ENCODE measurements at places on chromosomes 1 and 21.

DNA sequence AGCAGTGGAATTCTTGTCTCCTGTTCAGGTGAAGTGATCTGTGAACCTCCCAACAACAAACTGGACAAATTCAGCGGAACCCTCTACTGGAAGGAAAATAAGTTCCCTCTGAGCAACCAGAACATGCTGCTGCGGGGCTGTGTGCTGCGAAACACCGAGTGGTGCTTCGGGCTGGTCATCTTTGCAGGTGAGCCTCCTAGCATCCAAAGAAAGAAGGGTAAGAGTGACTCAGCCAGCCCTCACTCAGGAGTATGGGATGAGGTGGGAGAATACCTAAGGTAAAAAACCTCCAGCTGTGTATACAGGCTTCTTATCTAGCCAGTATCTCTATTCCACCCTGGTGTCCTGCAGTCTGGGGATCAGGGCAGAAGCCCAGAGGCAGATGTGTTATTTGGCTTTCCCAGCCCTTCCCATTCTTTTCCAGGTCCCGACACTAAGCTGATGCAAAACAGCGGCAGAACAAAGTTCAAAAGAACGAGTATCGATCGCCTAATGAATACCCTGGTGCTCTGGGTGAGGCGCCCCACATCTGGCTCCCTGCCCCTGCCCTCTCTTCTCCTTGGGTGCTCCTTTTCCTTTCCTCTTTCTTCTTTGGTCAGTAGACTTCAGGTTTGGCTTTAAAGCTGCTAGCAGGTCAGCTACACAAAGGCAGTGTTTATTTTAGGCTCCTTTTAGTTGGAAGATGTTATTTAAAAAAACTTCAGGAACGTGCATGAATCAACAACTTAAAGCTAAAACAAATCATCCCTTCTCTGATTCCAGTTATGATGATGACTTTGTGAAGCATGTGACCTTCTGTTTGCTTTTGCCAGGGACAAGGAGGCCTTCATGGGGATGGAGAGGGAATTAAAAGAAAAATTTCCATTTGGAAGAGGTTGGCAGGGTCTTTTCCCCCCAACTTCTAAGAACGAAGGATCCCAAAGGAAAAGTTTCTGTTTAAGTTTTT is 9.0 kb downstream of the ATP8B2 start:
- no peak for DNase-seq

- DNase-seq: no peak
These were observed 25.2 kb upstream of the DUSP23 start for GRCh38 chr1:159755451-159756007.

DNA sequence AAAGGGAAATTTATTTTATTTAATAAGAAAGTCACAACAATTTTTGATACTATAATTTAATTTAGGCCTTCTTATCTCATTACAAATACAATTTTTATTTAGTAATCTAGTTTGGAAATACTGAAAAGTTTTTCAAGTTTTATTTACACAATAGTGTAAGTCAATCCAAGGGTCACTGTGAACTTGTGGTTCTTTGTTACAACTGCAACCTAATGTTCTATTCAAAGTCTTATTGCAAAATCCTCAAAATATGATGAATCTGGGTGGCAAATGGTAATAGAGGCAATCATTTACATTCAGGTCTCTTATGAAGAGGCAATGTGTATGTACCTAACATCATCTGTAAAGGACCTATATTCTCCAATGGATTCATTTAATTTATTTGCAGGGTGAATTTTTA is 421.2 kb downstream of the DPYD start:
- no peak for DNase-seq

DNA sequence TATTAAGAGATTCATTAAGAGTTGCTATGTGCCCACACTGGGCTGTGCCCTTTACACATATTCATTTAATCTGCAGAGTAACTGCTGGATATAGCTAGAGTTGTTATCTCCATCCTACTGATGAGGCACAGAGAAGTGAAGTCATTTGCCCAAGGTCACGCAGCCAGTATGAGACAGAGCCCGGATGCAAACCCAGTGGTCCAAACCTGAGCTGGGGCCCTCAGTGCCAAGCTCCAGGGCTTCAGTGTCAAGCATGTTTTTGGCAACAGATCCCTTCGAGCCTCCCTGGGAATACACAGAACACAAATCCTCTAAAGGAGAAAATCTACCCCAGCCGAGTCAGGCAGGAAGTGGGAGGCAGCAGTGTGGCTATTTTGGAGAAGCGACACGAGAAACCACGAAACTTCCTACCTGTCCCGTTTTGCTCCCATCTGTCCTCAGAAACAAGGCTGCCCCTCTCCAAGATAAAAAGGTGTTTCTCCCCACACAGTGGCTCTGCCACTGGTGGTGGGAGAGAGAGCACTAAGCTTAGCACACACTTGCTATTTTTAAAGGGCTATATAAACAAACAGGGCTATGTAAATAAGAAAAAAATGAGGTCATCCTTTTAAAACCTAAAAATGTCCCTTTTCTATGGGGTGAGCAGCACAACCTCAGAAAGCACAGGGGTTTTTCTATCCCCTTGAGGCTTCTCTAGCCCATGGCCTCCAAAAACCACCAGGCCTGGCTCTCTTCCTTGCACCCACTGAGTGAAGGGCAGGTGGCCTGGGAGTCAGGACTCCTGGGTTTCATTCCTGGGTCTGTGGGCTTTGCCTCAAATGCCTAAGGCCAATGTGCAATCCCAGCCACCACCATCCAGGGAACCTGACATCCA is 138.6 kb upstream of the EDN2 start:
- DNase-seq: no peak

GRCh38 chr1:178371235-178371634 is 125.5 kb downstream of the CLEC20A start:
- no peak for DNase-seq

DNA sequence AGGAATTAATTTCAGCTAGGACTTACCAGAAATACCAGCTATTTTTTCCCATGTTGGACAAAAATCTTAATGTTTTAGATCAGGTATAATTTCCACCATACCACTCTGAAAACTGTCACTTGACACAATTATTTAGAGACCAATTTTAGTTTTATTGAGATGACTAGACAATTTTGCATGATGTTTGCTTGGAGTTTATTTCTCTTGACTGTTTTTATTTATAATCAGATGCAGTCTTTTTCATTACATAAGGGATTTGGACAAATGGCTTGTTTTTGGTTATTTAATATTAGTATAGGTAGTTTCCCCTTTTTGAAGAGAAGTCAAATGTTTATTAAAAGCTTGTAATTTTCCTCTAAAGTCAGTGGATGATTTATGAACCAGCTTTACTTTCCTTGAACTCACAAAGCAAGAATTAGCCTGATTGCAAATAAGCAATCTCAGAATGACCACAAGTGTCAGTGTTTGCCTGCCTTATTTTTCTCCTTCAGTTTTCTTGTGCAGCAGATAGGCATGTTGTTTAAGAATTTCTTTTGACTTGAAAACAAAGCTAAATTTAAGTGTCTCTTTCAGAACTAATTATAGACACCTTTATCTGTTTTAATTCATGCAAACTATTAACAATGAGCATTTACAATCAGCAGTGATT is 3.8 kb upstream of the B3GALT2 start:
- DNase-seq: no peak

GRCh38 chr1:38121231-38121680 is 74.7 kb upstream of the POU3F1 start:
- DNase-seq: no peak

DNA sequence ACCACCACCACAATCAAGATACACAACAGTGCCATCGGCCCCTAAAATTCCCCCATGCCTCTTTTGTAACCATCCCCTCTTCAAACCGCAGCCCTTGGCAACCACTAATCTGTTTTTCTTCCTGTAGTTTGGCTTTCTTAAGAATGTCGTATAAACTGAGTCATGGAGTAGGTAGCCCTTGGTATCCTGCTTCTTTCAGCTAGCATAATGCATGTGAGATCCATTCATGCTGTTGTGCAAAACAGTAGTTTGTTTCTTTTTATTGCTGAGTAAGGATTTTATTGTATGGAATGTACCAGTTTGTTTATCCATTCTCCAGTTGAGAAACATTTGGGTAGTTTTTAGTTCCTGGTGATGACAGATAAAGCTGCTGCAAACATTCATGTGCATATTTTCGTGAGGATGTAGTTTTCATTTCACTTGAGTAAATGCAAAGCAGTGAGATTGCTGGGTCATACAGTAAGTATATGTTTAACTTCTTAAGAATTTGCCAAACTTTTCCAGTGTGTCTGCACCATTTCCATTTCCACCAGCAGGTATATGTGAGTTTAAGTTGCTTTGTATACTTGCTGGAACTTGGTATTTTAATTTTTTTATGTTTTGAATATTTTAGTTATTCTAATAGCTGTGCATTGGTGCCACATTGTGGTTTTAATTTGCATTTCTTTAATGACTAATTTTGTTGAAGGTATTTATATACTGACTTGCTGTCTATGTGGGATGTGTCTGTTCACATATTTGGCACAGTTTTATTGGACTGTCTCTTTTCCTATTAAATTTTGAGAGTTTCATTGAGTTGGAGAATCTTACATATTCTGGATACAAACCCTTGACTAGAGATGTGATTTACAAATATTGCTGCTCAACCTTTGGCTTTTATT is 148.4 kb upstream of the MAP1LC3C start:
- no peak for DNase-seq

DNA sequence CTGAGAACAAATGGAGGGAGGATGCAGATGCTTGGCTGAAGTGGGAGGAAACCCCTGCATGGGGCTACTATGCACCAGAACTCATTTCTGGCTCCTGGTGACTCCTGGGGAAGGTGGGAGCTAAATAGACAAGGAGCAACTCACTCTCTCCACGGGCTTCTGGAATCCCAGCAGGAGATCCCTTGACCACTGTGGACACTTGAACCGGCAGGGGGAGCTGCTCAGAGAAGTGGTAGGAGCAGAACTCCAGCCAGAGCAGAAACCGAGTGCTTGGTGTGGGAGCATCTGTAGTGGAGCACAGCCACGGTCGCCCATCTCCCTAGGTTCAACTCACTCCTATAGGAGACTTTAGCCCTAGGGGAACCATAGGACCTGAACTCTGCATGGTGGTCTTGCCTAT is 205.6 kb upstream of the GJB5 start:
- DNase-seq: no peak

Measured in activated gamma-delta T cell treated with anti-CD3 and anti-CD28 coated beads, Interleukin-2, amount 50 U/mL, for 16 hours (primary cell).